ENCODE measurements at places on chromosomes 3 and 15.

GRCh38 chr3:175304404-175304803, 445.3 kb downstream of the NAALADL2 start:
- DNase-seq, result no peak

GRCh38 chr3:64918989-64919388, 231.2 kb upstream of the ADAMTS9 start:
- DNase-seq, result no peak

- no peak for DNase-seq
Observed at GRCh38 chr3:12234192-12234591, 54.7 kb upstream of the PPARG start.

GRCh38 chr15:60799885-60800284, 320.9 kb upstream of the ICE2 start:
- DNase-seq, result no peak

- peak; percentile 63 for DNase-seq
Observed at GRCh38 chr15:77507143-77507897, 86.6 kb downstream of the HMG20A start.

- DNase-seq, result peak; percentile 96
Observed at GRCh38 chr3:171351676-171352075, 108.5 kb downstream of the TNIK start.

DNA sequence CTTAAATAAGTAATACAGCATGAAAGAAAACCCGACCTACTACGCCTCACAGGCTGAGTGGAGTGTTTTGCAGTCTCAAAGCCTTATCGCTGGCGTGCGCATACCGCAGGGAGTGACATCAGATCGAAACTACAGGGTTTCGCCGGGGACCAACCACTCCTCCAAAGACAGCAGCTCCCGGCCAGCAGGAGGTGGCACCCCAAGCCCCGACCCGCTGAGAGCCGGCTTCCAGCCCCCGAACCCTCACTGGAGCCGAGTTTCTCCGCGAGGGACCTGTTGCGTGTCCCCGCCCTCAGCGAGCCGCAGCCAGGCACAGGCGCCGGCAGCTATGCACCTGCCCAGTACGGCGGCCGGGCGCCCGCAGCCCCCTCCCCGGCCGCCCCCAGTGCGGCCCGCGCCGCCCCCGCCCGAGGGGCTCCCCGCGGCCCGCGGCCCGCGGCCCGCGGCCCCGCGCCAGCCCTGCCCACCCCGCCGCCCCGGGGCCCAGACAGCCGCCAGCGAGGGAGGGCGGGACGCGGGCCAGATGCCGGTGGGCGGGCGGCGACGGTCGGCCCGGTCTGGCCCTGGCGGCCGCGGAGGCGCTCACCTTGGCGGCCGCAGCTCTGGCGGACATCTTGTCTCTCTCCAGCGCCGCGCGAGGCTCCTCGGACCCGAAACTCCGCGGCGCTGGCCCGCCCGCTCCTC, 710 bp downstream of the TJP1 start:
- peak; percentile 87 for DNase-seq

DNA sequence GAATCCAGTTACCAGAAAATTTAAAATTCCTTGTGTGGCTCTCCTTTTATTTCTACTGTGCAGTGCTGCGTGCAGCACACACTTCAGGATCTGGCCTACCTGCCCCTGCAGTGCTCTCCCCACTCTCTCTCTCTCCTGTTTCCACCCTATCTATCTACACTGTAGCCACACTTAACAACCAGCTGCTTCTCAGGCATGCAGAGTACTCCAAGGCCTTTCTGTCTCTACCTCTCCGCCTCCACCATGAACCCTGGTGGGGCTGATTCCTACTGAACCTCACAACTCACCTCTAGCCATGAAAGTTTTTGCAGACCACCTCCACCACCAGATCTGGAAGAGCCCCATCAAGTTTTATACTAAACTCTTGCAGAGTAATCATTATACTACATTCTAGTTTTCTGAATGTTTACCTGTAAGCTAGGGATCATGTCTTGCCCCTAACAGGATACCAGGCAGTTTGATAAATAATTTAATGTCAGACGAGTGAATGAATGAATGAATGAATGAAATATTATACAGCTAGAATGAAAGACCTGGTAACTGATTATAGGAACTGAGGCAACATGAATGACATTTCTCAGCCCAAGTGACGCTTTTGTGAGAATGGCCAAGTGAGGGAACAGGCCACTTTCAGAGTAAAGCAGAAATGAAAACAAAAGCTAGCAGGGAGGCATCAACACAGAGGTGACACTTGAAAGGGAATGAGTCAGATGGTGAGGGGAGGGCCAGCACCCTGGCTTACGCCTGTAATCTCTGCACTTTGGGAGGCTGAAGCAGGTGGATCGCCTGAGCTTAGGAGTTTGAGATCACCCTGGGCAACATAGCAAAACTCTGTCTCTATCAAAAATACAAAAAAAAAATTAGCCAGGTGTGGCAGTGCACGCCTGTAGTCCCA, 363.5 kb downstream of the FOXP1 start:
- no peak for DNase-seq

DNA sequence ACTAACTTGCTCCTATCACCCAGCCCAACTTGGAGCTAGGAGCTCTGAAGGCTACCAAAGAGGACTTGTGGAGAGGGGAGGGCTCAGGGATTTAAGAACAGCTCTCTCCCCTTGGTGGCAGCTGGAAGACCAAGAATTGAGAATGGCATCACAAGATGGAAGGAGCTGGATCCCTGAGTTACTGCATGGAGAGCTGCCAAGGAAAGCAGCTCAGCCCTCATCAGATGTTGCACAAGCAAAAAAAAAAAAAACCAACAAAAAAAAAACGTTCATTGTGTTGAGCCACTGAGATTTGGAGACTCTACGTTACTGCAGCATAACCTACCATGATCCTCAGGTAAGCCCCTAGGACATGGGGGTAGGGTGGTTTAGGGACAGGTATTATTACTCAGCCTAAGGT, 41.0 kb downstream of the ITGB5 start:
- peak; percentile 84 for DNase-seq

Data from MCF 10A (cell line).